Amygdala (tissue), 56 donors: ENCODE measurements at places on chromosomes 4 and X.

GRCh38 chr4:134544303-134544770, 342.7 kb upstream of the PABPC4L start:
- no peak for DNase-seq

- DNase-seq, result no peak
Measured at GRCh38 chrX:133574716-133575115, 159.4 kb upstream of the GPC4 start.

GRCh38 chr4:164501074-164501473, 252.9 kb upstream of the SMIM31 start:
- no peak for DNase-seq

- no peak for DNase-seq
Measured at GRCh38 chrX:153685156-153685536, 2.6 kb upstream of the SLC6A8 start.

- DNase-seq, result no peak
Measured at GRCh38 chrX:16476692-16477091, 173.3 kb upstream of the S100G start.

DNA sequence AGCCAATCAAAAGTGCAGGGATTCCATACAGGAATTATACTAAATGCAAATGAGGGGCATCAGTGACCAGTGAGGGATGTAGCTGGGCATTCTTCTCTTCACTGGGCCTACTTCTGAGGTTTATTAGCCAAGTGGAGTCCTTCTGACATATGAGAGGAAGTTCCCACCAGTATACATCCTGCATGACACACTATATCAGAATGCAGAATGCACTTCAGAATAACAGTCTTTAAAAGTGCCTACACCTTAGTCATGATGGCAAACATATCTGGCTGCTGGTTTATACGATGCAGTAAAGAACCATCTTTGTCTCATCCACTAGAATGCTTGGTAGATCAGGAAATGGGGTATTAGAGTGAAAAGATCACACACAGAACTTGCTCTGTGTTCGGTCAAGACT, 180.3 kb upstream of the PPARGC1A start:
- no peak for DNase-seq

GRCh38 chr4:139854668-139855403, 189.2 kb downstream of the MGST2 start:
- no peak for DNase-seq

DNA sequence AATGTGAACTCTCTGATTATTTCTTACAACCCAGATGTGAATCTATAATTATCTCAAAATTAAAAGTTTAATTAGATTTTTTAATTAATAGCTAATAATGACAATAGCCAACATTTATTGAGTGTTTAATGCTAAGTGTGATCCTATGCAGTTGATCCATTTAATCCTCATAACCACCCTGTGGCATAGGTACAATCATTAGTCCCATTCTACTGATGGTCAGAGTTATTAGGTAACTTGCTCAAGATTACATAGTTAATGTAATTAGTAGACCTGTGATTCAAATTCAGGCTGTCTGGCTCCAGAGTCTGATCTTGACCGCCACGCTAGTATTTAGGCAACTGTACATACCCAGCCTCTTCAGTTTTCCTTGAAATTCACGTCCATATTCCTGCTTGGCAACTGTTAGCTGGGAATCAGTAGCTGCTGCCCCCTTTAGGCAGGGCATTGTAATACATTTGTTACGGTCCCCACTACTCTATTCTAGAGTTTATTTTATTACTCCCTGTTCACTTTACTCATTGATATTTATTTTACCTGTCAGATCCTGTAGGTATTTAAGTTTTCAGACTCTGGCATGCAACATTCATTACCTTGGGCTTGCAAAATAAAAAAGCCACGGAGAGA, 20.6 kb upstream of the TEC start:
- DNase-seq, result no peak

GRCh38 chr4:133484287-133484686, 335.2 kb downstream of the PCDH10 start:
- DNase-seq, result no peak

GRCh38 chrX:14775416-14775815, 97.5 kb downstream of the FANCB start:
- DNase-seq, result no peak

- DNase-seq, result no peak
Measured at GRCh38 chr4:113846433-113846832, 84.9 kb upstream of the CAMK2D start.

- no peak for DNase-seq
Measured at GRCh38 chr4:26248647-26249046, 72.2 kb upstream of the RBPJ start.

GRCh38 chr4:113955948-113956347, 23.5 kb downstream of the ARSJ start:
- no peak for DNase-seq
